ENCODE measurements at places on chromosomes 4 and X.

DNA sequence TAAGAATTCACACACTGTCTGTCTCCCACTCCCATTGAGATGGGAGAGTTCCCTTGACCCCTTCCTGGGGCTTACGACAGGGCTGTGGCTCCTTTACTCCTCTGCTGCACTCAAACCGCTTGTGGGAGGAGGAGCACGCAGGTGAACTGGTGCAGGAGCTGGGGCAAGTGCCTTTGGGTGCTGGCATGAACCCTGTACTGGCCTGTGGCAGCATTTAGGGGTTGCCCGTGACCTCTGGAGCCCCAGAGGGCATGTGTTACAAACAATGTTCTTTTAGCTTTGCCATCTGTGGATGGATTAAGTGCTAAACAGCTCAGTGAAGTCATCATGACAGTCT is 21.8 kb upstream of the FTHL17 start:
- no peak for DNase-seq

DNA sequence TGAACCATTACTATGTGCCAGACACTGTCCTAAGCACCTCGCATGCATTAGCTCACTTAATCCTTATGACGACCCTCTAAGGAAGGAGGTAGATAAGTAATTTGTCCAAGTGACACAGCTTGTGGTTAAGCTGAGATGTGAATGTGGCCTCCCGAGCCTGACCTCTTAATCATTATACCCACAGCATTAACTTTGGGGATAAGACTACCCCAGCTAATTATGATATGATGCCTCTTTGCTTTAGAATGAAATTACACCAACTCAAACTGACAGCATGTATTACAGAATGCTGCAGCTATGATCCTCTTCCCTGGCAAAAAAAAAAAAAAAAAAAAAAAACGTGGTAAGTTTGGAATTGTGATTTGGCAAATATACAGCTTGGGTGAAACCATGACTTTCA is 53.5 kb downstream of the APBB2 start:
- no peak for DNase-seq

DNA sequence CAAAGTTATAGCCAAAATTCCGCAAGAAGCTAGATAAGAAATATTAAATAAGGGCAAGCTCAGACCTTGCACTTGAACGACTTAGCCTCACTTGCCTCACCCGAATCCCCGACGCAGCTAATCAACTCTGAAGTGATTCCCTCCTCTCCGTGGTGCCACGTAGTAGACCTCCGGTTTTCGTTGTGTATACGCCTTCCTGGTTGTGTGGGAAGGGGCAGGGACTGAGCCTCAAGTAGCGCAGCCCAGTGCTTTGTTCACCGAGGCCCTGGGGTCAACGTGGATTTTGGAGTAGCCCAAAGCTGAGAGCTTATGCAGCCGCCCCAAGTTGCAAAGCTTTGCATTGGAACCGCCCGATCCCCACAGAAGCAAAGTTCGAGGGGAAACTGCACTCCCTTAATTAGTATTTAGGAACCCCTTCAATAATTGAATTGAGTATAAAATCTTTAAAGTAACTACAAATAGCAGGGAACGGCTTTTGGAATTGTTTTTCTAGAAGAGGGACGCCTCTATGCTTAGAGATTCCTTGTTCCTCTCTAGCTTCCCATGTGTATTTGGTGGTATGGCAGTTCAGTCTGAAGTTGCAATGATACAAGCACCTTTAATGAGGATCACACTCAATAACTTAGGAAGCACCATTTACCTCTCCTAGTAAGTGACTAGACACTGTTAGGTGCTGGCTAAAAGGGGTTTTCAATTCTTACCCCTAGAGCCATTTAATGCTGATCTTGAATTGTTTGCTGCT is 55.7 kb downstream of the LINC00632 start:
- no peak for DNase-seq

DNA sequence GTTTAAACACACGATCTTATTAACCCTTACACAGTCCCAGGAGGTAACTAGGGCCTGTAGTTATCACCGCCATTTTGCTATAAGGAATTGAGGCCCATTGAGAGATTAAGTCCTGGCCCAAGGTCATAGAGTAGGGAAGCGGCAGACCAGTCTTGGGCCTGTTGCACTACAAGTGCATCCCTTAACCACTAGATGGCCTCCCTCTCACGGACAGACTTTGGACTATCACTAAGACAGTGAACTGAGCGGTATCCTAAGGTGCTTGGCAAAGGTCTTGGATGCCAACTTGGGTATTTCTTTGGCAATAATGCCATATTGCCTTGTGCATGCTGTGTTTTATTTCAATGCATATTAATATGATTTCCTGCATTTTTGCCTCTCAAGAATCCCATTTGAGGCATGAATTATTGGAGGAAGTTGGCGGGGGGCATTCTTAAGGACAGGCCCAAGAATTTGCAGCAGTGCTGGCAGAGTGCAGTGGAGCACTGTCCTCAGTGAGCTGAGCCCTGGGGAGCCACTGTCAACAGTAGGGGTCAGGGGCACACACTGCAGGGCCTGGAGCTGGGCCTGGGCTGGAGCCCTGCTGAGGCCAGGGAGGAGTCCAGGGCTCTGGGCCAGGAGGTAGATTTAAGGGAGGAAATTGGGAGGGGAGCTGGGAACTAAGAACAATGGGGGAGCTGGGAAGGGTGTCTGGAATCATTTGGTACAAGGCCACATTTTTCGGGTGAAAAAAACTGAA is 147.4 kb downstream of the SMIM20 start:
- no peak for DNase-seq

GRCh38 chr4:186840222-186840701 is 116.6 kb upstream of the FAT1 start:
- no peak for DNase-seq

DNA sequence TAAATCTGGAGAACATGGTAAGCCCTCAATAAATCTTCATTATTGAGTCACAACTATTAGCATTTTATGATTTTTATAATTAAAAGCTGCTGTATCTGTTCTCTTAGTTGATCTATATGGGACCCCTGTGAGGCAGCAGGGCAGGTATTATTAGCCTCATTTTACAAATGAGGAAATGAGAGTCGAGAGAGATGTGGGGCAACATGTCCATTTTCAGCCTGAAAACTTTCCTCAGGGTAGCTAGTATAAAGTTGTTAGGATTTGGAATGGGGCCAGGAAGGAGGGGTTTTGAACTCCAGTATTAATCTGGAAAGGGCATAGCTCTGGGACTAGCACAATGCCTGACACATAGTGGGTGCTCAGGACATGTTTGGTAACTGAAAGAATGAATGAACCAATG is 191.7 kb upstream of the GPC4 start:
- DNase-seq = no peak

DNA sequence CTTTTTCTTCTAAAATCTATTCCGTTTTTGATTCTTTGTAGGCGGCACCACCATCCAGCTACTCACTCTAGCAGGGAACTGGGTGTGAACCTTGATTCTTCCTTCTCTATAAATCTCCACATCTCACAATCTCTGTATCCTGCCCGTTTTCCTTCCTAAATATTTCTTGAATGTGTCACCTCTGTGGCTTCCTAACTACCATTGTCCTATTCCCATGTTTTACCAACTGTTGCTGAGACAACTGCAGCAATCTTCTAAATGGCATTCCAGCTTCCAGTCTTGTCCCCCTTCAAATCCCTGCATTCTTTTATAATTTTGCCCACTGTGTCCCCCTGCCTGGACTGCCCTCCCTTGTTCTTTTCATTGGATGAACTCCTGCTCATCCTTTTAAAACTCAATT is 641.3 kb downstream of the RPA4 start:
- no peak for DNase-seq

DNA sequence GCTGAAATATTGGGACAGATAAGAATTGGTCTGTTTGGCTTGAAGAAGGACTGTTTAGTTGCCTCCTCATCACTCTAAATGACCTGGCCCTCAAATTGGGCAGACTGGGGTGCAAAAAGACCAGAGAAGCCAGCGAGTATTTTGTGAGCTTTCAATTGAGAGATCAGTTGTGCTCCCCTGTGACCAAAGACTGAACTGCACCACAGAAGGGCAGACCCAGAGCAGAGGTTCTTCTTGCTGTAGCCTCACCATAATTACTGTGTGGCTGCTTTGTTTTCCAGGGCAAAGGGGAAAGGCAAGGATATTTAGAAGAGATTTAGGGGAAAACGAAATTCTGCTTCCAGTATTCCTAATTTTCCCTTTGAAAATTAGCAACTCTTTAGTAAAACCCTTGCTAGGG is 104.0 kb upstream of the MBNL3 start:
- DNase-seq = no peak

DNA sequence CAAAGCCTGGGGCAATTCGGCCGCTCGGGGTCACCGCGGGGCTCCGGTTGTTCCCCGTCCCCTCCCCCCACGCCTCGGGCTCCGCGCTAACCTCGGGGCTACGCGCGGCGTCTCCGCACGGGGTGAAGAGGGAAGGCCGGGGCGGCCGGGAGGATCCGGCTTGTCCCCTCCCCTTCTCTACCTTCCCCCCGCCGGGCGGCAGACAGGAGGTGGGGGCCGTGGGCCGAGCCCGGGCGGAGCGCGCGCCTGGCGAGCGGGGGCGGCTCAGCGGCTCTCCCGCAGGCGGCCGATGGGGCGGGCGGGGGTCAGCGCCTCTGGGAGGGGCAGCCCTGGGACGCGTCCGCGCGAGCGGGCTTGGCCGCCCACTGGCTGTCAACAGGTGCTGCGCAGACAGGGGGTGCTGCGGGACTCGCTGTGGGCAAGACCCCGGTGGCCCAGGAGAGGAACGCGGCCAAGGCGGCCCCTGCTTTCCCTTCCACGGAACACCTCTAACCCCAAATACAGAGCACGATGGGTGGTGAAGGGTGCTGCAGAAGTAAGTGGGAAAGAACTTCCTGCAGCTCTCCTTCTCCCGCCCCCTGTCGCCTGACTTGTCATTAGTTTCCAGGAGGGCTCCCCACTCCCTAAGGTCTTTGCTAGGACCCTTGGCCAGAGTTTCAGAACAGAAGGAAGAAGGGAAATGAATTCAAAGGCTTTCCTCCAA is at the start of gene PDGFC:
TSS of gene PDGFC (minus strand) at position 124 of the 703 bp plus-strand sequence. CDS start 896 bp downstream, outside the sequence.
- no peak for DNase-seq

DNA sequence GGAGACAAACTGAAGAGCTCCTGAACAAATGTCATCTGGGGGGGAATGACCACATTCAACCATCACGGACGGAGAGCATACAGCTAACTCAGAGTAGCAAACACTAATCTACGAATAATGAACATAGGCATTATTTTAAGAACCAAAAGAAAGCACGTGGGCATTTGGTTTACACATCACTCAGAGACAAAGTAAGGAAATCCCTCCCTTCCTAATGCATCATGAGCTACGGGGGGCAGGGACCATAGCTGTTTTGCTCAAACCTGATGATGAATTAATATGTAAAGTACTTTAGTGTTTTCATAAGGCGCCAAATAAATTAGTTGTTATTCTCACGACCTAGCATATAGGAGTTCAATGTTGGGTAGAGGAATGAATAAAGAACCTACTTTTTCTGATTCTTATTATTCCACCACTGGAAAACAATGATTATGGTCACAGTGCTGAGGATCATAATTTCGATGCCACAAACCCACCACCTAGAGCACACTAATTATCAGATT is 11.7 kb upstream of the TMEM156 start:
- no peak for DNase-seq

GRCh38 chrX:118862091-118862490 is 38.5 kb downstream of the ZCCHC12 start:
- no peak for DNase-seq

DNA sequence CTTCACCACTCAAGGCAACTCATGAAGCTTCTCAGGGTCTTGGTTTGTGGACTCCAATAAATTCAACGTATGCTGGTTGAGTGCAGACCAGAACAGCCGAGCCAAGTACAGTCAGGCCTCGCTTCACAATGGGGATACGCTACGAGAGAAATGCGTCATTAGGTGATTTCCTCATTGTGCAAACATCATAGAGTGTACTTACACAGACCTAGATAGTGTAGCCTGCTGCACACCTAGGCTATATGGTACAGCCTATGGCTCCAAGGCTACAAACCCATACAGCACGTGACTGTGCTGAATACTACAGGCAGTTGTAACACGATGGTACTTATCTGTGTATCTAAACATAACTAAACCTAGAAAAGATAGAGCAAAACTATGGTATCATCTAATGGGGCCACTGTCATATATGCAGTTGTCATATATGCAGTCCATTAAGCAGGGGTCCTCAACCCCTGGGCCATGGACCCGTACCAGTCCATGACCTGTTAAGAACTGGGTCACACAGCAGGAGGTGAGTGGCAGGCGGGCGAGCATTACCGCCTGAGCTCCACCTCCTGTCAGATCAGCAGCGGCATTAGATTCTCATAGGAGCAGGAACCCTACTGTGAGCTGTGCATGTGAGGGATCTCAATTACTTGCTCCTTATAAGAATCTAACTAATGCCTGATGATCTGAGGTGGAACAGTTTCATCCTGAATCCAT is 31.5 kb downstream of the RTL5 start:
- no peak for DNase-seq

- DNase-seq = no peak
Measured at GRCh38 chr4:16864199-16864598, 34.2 kb downstream of the LDB2 start.

GRCh38 chrX:39725114-39725513 is 372.6 kb downstream of the BCOR start:
- DNase-seq = no peak
